Right ventricle myocardium inferior (tissue), 1 donor: ENCODE measurements at places on chromosomes 2 and 18. TPM values are rescaled to one million over a fixed set of nuclear protein-coding genes. Genes with fewer than 3 reads are reported as not detected.

- no peak for DNase-seq
Observed at GRCh38 chr2:170847716-170848115, 31.0 kb downstream of the GAD1 start.

The PIGN gene
- total RNA-seq = 21.0 TPM

The KCNG3 gene
- not detected for total RNA-seq

The ZSWIM2 gene
- not detected for total RNA-seq
